ENCODE measurements at places on chromosomes 13 and 19.

DNA sequence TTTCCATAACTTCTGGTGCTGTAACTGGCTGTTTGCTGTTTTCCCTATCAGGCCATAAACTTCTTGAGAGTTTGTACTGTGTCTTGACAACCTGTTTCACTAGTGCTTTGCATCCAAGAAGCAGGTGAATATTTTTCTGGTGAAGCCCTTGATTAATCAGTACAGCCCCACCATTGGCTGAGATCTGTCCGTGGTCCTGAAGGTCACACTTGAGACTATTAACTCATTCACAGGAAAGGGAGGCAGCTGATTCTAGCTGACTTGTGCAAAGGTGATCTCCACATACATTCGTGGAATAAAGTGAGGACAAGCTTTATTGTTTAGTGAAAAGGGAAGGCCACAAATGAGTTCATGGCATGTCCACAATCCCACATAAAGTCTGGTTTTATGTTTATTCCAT lies 61.4 kb upstream of the ZNF835 start:
- no peak for DNase-seq

GRCh38 chr19:44968670-44969069 lies 13.5 kb downstream of the CLPTM1 start:
- DNase-seq: no peak

DNA sequence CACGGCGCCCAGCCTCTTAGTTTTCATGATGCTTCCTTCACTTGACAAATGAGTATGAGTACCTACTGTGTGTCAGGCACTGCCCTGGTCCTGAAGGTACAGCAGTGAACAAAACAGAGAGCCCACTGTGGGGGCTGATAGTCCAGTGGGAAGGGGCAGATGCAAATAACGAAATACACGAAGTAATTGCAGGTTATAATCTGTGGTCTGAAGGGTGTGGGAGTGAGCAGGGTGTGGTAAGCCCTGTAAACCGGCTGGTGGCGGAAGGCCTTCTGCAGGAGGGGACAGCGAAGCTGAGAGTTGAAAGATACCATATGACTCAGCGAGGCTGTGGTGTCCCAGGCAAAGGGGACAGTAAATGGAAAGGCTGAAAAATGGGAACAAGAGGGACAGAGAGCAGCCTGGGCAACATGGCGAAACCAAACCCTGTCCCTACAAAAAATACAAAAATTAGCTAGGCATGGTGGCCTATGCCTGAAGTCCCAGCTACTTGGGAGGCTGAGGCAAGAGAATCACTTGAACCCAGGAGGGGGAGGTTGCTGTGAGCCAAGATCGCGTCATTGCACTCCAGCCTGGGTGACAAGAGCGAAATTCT lies 60.5 kb downstream of the MAP4K1 start:
- no peak for DNase-seq

DNA sequence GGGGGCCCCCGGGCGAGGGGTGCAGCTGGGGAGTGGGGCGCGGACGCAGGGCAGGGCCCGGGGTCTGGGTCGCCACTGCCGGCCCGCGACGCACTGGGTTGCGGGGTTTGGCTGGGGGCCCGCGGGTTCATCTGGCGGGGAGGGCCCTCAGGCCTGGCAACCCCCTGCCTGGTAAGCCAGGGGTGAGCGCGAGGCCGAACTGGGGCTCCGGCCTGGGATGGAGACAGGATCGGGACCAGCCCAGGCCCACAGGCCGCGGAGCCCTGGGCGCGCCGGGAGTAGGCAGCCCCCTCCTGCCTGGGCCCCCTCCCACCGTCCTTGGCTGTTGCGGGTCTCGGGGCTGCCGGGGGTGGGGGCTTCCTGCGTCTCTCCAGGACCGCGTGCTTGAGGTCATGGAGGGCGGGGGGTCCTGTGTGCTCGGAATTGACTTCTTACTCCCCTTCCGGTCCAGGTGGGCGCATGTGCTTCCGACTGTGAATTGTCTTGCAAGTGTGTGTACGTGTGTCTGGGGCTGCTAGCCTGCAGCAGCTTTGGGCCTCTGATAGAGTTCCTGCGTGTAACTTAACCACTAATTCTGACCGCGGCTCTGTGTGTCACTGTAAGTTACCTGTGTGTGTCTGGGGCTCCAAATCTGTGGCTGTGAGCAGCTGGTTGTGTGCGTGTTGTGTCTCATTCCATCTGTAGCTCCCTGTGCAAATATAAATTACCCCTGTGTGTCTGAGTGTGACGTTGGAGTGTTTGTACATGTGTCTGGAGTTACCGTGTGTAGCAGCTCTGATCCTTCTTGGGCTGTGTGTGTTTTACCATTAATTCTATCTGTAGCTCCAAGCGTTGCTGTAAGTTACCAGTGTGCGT lies 751 bp downstream of the GRAMD1A start:
- peak; percentile 76 for DNase-seq

GRCh38 chr19:55930996-55931515 lies 1.1 kb downstream of the NLRP13 start:
- no peak for DNase-seq

- DNase-seq: no peak
Measured at GRCh38 chr13:75384879-75385707, 96.9 kb downstream of the TBC1D4 start.

- no peak for DNase-seq
Measured at GRCh38 chr13:24087605-24088225, 72.8 kb upstream of the SPATA13 start.

DNA sequence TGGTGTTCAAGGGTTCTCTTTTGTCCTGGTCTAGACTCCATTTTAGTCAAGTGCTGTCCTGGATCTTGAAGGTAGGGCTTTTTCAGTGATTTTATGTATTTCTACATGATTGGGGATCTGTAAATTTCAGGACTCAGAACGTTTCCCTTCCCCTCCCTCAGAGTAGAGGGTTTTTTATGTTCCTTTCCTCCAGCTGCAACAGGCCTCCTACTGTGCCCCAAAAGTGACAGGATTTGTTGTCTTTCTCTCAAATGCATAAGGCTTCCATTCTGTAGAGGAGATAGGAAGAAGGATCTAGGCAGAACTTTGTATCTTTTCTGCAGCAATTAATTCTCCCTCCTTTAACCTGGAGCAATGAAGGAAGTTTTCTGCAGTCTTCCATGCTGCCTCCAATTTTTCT lies 251.3 kb downstream of the MAB21L1 start:
- no peak for DNase-seq

DNA sequence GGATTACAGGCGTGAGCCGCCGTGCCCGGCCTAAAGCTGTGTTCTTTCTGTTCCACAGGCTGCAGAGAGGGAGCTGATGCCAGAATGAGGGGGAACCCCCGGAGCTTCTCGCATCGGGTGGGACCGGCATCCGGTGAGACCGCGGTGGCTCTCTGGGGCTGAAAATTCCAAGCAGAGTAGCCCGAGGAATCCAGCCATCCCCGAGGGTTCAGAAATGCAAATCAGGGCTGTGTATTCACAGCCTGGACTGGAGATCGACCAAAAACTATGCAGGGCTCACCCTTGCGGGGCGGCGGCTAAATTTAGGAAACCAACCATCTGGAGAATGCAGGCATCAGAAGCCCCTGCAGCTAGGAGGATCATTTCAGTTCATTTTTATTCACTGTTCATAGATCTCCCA lies 99.2 kb downstream of the GNG7 start:
- DNase-seq: peak; percentile 20

DNA sequence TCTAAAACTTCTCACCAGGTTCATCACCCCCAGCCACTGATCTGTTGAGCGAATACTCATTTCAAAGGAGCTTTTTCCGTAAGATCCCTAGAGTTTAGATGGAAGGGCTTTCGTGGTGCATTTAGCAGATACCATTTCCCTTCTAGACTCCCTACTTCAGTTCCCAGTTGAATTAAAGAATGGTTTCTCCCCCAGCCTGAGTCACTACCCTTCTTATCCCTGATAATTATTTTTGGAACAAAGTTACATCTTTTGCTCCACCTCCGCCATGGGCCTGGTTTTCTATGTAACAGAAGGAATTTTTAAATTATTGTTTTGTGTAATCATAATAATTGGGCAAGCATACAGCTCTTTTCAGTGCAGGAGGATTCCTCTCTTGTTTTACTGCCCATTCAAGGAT lies 22.0 kb downstream of the USPL1 start:
- no peak for DNase-seq

DNA sequence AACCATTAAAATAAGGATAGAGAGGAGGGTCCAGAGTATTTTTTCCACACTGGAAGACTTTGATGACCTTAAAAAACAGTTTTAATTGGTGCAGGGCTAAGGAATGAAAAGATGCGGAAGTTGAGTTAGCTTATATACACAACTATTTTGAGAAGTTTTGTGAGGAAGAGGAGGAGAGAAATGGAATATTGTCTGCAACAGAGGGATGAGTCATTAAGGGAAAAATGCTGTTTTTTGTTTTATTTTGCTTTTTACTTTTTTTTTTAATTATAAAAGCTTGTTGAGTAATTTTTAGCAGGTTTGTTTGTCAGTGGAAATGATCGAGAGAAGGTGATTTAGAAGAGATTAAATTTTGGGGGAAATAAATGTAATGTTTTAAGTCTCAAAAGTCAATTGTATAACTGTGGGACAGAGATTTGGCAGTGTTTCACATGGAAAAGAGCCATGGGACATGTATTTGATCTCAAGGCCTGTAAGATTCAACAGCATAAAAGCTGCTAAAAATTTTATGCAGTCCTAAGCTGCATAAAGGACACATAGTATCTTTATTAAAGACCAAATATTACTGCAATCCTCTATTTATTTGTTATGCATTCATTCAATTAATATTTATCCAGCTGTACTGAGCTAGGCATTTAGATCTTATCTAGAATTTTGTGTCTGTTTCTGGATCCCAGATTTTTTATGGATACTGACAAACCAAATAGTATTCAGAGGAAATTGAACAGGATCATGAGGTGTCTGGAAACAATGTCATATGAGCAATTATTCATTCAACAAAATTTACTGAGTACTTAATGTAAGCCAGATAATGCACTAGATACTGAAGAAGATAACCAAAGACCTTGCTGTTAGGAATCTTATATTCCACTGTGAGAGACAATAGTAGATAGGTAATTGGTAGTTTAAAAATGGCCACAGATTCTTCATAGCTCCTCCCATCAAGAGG lies 72.7 kb downstream of the DNAJC15 start:
- no peak for DNase-seq

DNA sequence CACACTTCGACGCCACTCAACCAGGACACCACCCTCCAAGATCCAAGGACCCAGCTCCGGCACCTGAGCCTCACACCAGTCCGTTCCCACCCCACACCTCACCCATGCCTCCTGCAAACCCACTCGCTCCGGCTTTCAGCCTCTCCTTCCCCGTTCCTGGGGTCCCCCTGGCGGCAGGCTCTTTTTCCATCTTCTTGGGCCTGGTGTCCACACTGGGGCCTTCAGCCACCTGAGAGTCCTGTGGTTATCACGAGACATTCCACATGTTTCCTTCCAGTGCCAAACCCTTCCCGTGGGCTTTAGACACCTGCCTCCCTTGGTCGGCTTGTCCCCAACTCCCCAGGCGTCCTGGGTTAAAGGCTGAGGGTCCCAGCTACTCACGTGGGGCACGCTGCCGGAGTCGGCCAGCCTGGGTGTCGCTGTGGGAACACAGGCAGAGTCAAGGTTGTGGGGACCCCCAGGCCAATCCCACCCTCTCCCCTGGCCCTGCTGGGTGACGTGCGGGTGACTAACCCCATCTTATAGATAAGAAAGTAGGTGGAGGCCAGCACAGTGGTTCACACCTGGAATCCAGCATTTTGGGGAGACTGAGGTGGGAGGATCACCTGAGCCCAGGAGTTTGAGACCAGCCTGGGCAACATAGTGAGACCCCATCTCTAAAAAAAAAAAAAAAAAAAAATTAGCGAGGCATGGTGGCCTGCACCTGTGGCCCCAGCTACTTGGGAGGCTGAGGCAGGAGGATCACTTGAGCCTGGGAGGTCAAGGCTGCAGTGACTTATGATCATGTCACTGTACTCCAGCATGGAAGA lies 1.9 kb downstream of the JSRP1 start:
- DNase-seq: peak; percentile 60

- DNase-seq: no peak
Measured at GRCh38 chr13:111303559-111303958, 16.9 kb upstream of the TEX29 start.

- DNase-seq: no peak
Measured at GRCh38 chr13:63901630-63902029, 2486.0 kb upstream of the PCDH20 start.

DNA sequence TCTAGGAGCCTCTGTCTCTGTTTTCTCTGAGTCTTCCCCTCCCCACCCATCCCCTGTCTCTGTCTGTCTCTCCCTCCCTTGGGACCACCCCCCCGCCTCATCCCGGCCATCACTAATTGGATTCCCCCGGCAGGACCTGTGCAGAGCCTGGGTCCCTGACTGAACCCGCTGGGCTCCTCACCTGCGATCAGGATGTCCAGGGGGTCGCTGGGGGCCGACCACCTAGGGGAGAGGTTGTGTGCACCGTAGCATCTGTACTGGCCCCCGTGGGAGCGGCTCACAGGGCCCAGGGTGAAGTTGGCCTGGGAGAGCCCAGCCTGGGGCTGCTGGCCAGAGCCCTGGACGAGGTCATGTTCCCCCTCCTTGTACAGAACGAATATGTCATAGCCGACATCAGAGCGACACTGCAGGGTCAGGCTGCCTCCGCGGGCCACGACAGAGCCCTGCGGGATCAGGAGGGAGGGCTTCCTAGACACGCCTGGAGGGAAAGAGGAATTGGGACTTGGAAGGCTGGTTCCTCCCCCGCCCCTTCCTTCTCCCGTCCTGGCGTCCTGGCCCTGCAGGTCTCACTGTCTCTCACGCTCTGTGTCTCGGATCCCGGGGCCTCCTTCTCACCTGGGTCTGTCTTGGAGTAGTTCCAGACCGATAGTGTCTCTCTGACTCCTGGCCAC lies 1.8 kb downstream of the LILRB5 start:
- DNase-seq: no peak

- peak; percentile 23 for DNase-seq
Measured at GRCh38 chr19:55348317-55349034, 6.0 kb downstream of the COX6B2 start.

DNA sequence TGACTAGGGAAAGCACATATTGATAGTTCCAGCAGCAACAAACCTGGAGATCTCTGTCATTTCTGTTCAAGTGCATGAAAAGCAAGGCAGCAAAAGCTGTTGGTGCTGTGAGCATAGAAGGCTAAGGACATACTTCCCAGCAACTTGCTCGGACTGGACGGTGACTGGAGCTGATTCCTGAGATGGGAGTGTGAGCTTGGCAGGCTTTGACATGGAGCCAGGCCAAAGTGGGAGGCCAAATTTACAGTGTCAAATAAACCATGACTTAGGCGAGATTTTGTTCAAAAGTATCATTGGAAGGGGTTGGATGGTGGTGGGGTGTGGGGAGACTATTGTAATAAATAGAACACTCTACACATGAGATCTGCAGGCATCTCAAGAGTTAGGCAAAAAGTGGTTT lies 5.9 kb upstream of the ARGLU1 start:
- no peak for DNase-seq

- DNase-seq: no peak
Measured at GRCh38 chr19:40601134-40601974, at the start of gene LTBP4. LTBP4 (plus strand) TSS chr19:40601369; CDS start chr19:40601388, 19 bp downstream.

DNA sequence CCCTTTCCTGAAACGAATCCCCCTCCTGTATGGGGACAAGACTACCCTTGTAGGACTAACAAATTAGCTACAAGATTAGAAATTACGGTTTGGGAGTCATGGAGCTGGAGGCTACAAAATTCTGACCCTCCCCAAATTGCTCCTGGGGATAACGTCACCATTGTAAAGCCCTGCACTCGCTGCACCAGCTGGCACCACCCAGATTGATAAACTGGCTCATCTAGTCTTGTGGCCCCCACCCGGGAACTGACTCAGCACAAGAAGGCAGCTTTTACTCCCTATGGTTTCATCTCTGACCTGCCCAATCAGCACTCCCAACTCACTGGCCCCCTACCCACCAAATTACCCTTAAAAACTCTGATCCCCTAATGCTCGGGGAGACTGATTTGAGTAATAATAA lies 150.6 kb upstream of the TSC22D1 start:
- no peak for DNase-seq

- peak; percentile 62 for DNase-seq
Measured at GRCh38 chr19:13699786-13700185, 64.5 kb upstream of the MRI1 start.

- DNase-seq: no peak
Measured at GRCh38 chr19:6006896-6007295, 29.0 kb upstream of the RANBP3 start.

All from brain (organoid and tissue), 16 donors.